Endothelial cell of umbilical vein (primary cell): ENCODE measurements at places on chromosomes 3 and 15. TPM values are rescaled to one million over a fixed set of nuclear protein-coding genes. Genes with fewer than 3 reads are reported as not detected.

ST3GAL6 gene
- 17.7 and 35.9 TPM in 2 replicates for total RNA-seq

ZIC4 gene
- total RNA-seq, result not detected in 2 replicates

CCDC54 gene
- total RNA-seq, result not detected in 2 replicates

ADCY5 gene
- total RNA-seq, result not detected in 2 replicates

GOLGA6L4 gene
- 5.3 and 7.5 TPM in 2 replicates for total RNA-seq

PAQR5 gene
- total RNA-seq, result 0.09 TPM in 1 of 2 replicates, not detected in the other

SLC51B gene
- total RNA-seq, result not detected in 2 replicates

RMDN3 gene
- 35.9 and 37.2 TPM in 2 replicates for total RNA-seq

SPINK8 gene
- not detected in 2 replicates for total RNA-seq

ZKSCAN7 gene
- 0.95 and 1.9 TPM in 2 replicates for total RNA-seq

REC114 gene
- total RNA-seq, result not detected in 2 replicates

ALCAM gene
- total RNA-seq, result 118 and 138 TPM in 2 replicates
